ENCODE measurements at places on chromosomes 12 and 14.

- DNase-seq = no peak
Measured at GRCh38 chr12:21324551-21324950, 10.2 kb downstream of the SLCO1A2 start.

GRCh38 chr12:122111089-122111641 lies 32.6 kb downstream of the MLXIP start:
- DNase-seq = no peak

- DNase-seq = no peak
Measured at GRCh38 chr12:57444744-57445143, 10.2 kb downstream of the INHBC start.

GRCh38 chr14:21106176-21106497 lies 5.3 kb downstream of the TMEM253 start:
- DNase-seq = no peak

GRCh38 chr12:89370850-89371249 lies 18.5 kb upstream of the DUSP6 start:
- DNase-seq = no peak

DNA sequence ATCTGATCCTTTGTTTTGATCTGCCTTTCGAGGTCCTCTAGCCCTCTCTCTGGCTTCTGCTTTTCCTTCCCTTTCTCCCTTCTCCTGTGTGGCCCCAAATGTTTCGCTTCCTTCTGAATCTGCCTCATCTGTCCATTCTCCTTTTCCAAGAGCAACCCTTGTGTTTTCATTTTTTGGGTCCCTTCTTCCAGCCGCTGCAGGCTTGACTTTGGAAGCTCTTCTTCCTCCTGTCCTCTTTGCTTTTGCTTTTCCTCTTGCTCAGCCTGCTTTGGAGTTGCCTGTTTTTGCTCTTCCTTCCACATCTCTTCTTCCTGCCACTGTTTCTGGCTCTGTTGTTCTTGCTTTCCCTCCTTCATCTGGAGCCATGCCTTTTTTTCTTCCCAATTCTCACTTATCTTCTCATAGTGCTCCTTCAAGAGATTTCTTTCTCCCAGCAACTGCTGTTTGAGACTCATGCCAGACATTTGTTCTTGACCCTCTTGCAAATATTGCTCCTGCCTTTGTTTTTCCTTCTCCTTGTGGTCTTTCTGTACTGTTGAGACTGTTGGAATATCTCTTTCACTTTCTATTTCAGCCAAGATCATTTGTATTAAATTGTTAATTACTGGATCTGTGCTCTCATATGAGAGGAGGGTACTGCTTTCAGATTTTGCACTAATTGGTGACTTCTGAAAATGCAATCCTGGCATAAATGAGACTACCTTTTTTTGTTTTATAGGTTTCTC lies 42.4 kb downstream of the FAM186A start:
- no peak for DNase-seq

- DNase-seq = no peak
Measured at GRCh38 chr12:55008944-55009585, 10.7 kb upstream of the NEUROD4 start.

All from hindlimb muscle (tissue), 1 donor.